ENCODE measurements at places on chromosomes 11 and 22.

GRCh38 chr11:66070604-66071380 lies 720 bp downstream of the PACS1 start:
- peak; percentile 26 for DNase-seq

DNA sequence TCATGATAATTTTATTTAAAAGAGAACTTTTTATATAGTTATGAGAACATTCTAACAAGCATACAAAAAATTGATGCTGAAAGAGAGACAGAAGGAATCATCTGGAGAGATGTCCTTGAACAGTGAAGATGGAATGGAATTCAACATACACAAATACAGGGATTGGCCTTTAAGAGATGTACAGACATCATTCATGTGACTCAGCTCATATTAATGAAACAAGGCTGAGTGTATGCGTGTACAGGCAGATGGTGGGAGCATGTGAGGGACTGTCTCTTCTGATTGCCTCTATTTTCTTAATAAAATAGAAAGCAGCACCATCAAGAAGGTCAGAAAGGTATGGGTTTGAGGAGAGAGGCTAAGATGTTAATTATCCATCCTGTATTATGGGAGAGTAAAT lies 793.3 kb downstream of the CNTN5 start:
- DNase-seq, result no peak

DNA sequence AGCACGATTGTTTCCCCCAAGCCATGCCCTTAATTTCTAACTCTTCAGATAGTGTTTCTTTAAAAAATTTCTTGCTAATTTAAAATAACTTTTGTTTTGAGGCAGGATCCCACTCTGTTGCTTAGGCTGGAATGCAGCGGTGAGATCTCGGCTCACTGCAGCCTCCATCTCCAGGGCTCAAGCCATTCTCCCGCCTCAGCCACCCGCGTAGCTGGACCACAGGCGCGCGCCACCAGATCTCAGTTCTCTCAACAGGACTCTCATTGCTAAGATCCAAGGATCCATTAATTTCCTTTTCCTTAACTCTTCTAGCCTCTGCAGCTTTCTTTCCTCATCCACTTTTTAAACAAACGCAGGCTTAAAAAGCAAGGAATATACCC lies 327 bp upstream of the MED17 start:
- no peak for DNase-seq

DNA sequence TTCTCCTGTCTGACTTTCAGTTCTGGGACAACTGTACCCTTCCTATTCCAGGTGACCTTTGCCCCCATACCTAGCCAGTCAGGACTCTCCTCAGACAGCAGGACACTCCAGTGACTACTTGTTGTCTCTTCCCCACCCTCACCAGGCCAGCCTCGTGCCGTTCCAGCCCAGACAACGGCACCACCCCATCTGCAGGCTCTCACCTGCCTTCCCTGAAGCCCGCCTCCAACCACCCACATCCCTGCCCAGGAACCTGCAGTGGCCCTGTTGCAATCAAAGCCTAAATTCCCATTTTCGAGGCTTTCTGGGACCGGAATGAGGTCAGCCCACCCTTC lies 3.7 kb downstream of the IL2RB start:
- no peak for DNase-seq

DNA sequence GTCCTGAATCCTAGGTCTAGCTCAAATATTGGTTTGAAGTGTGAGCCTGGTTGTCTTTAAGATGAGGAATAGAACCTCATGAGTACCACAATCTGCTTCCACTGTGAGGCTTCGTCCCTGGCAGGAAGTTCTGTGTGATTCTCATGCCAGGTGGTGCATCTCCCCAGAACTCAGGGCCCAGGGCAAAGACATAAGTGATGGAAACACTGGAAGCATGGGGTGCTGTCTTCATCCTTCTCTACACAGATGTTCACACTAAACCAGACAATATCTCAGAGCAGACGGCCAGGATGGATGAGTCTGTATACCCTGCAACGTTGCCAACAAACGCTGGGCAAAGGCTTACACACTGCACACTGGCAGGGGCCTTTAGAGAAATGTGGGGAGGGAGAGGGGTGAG lies 475.9 kb upstream of the B3GAT1 start:
- no peak for DNase-seq

- DNase-seq, result no peak
Observed at GRCh38 chr11:118180300-118180703, 3.9 kb upstream of the SCN2B start.

DNA sequence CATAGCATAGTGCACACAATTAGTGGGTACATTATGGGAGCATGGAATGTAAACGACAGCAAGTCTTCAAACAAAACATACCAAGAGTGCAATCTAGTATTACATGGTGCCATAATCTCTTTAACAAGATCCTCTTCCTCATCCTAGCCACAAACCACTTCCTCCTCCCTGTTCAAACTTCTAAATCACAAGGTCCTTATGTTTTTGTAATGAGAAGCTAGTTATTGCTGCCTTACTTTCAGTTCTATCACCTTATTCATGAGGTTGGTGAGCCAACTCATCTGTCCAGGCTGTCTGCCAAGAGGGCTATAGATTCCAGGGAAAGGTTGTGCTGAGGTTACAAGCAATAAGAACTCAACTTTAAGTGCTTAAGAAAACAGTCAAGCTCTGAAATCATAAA lies 195.4 kb upstream of the ARHGAP20 start:
- DNase-seq, result peak; percentile 59

- DNase-seq, result no peak
Observed at GRCh38 chr11:120384476-120384875, 48.3 kb downstream of the ARHGEF12 start.

DNA sequence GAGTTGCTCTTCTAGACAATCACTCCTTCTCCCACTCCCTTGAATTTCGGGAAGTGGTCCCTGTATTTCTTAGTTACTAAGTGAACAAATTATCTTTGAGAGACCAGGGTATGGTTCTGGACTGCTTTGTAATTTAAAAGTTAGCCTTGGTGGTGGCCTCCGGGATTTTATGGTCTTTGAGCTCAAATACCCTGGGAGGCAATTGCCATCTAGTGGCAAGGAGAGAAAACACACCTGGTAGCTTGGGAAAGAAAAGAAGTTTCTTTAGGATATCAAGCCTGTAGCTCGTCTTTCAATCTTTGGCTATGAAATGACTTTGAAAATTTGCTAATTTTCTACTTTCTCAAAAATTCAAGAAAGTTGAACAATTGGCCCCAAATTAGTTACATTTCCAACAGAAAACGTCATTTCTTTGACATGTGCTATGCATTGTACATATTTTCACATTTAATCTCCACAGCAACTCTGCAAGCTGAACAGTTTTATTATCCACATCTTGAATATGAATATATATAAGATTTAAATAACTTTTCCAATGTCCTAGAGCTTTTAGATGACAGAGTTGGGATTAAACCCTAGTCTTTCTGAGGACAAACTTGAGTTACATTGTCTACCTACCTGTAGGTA lies 39.1 kb downstream of the MMP27 start:
- no peak for DNase-seq

DNA sequence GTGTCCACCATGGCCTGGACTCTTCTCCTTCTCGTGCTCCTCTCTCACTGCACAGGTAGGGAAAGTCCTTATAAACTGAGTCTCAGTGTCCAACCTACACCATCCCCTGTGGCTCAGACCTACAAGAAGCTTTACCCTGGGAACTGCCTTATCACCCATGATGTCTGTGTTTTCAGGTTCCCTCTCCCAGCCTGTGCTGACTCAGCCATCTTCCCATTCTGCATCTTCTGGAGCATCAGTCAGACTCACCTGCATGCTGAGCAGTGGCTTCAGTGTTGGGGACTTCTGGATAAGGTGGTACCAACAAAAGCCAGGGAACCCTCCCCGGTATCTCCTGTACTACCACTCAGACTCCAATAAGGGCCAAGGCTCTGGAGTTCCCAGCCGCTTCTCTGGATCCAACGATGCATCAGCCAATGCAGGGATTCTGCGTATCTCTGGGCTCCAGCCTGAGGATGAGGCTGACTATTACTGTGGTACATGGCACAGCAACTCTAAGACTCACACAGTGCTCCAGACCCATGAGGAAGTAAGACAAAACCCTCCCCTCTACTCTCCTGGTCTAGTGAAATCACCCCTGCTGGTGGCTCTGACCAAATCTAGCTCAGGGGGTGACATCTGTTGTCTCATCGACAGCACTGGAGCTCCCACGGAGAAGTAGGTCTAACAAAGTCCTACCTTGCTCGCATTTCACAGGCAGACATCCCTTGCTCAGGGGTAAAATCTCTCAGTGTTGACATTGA lies 74.3 kb downstream of the VPREB1 start:
- DNase-seq, result no peak

DNA sequence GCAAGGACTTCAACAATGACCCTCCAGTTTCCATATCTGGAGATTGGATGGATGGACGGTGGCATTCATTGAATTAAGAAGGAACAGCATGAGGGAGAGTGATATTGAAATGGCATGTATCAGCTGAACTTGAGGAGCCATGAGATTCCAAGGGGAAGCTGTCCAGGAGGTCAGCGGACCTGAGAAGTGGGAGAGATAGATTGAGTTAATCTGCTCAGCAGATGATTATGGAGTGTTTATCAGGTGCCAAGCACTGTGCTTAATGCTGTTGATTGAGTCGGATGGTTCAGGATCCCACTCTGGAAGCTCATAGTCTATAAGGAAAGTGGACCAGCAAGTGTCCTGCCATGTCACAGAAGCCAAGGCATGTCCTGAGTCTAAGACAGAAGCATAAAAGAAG lies 581.3 kb downstream of the INSC start:
- DNase-seq, result no peak

GRCh38 chr11:106208760-106209159 lies 131.3 kb downstream of the AASDHPPT start:
- no peak for DNase-seq

DNA sequence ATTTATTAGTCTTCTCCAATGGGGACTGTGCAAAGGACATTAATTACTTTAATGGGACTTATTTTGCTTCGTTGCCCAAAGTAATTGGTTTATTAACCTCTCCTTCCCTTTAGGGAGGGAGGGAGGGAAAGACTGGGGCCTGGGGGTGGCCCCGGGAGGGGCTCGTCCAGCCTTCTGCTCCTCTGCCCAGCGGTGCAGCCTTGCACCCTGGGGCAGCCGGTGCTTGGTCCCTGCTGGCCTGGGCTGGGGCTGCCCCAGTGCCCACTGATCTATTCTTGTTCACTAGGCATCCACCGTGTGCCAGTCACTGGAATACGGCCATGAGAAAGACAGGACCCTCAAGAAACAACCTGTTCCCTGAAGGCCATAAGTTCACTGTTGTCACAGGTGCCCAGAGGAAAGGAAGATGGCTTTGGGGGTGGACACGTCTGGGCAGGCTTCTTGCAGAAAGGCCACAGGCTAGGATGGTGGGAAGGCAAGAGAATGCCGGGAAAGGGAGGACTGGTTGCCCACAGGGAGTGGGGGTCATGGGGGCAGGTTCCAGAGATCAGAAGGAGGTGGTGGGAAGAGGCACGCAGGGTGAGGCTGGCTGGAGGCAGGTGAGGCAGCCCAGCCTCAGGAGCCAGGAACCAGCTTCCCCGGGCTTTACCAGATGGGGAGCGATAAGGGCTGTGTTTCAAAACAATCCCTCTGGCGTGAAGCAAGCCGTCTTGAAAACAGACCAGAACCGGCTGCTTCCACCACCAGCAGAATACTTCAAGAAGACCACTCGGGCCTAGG lies 47.6 kb upstream of the KCNQ1OT1 start:
- no peak for DNase-seq

- peak; percentile 65 for DNase-seq
Observed at GRCh38 chr11:14904745-14905103, 12.7 kb upstream of the CYP2R1 start.

DNA sequence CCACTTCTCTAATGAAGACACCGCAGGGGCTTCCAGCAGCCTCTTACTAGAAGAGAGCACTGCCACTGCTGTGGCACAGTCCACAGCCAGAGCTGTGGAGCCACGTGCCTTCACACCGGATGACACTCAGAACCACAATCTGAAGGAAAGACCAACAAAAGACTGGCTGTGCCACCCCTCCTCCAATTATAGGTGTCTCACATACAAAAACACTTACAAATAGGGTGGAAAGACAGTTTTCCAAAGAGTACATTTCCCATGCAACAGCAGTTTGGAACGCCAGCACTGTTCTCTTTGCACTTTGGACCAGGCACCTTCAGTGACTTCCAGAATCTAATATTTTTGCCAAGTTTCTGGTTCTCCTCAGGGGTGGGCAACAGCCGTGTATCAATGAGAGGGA lies 38.0 kb upstream of the SLC25A1 start:
- DNase-seq, result no peak

- no peak for DNase-seq
Observed at GRCh38 chr11:120224361-120224760, 13.5 kb downstream of the OAF start.

GRCh38 chr11:133443206-133443747 lies 89.0 kb downstream of the OPCML start:
- no peak for DNase-seq

DNA sequence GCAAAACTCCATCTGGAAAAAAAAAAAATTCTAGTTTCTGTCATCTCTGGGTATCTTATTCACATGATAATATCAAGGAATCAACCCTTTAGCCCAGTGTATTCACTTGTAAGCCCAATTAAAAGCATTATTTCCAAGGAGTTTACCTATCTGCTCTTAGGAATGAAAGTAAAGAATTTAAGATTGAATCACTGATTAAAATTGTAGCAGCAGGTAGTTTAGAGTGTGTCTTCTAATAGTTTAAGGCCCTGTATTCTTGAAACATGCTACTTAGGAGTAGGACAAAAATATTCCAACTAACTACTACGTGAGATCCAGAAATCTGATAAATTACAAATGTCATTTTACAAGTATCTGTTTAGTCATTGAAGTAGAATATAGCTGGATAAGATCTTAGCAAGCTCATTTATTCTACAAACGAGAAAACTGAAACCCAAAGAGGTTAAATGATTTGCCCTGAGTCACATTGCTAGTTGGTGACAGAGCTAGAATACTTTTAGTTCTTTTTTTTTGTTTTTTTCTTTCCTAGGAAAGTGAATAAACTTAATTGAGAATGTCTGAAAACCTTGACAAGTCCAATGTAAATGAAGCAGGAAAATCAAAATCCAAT lies 4.0 kb downstream of the TCP11L1 start:
- DNase-seq, result no peak

GRCh38 chr22:45228401-45228754 lies 12.3 kb downstream of the KIAA0930 start:
- DNase-seq, result no peak

- no peak for DNase-seq
Observed at GRCh38 chr22:26431261-26431995, 2.4 kb downstream of the ASPHD2 start.

- no peak for DNase-seq
Observed at GRCh38 chr22:38418589-38418988, 36.4 kb downstream of the KCNJ4 start.

- DNase-seq, result no peak
Observed at GRCh38 chr11:121596195-121597155, 143.7 kb upstream of the SORL1-AS1 start.

DNA sequence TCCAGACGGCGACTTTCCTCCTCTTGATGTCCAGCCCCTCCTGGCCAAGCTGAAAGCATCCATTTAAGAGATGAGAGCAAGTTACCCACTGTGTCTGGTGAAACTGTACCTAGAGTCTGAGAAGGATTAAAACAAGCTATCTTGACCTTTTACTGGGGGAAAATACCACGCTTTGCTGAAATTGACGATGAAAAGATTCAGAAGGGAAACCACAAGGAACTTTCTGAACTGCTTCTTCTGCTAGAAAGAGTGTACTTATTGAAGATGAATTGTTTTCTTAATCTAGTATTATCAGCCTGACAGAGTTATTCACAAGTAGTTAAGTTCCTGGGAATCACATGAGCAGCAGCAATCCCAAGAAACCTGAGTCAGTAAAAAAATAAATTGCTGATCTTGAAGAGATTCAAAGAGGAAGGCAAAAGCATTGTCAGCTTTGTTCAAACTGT lies 13.1 kb upstream of the MS4A6A start:
- no peak for DNase-seq

- no peak for DNase-seq
Observed at GRCh38 chr11:7439746-7440320, 45.5 kb upstream of the OLFML1 start.
